ENCODE measurements at places on chromosomes 7 and 10.
A peak's percentile ranks its signal among the peaks of the same experiment; 100 is the strongest.

- peak; percentile 41 for DNase-seq
Measured at GRCh38 chr7:149624006-149624405, 126.4 kb upstream of the ZNF746 start.

DNA sequence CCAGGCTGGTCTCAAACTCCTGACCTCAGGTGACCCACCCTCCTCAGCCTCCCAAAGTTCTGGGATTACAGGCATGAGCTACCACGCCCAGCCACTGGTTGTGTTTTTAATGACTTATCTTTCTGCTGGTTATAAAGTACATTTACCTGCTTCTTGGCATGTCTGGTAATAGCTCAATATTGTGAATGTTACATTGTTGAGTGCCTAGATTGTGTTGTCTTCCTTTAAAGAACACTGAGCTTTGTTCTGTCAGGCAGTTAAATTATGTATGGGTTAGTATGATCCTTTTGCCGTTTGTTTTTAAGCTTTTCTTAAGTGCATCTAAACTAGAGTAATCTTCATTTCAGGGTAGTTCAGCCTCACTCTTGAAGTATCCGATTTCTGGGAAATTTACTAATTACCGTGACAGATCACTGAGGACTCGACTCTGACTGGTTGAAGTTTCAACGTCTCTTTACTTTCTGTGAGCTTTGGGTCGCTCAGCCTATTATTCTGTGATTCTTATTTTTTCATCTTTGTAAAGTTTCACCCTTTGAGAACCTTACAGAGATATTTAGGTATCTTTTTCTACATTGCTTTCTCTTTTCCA, 617.4 kb downstream of the SORCS1 start:
- DNase-seq: no peak

DNA sequence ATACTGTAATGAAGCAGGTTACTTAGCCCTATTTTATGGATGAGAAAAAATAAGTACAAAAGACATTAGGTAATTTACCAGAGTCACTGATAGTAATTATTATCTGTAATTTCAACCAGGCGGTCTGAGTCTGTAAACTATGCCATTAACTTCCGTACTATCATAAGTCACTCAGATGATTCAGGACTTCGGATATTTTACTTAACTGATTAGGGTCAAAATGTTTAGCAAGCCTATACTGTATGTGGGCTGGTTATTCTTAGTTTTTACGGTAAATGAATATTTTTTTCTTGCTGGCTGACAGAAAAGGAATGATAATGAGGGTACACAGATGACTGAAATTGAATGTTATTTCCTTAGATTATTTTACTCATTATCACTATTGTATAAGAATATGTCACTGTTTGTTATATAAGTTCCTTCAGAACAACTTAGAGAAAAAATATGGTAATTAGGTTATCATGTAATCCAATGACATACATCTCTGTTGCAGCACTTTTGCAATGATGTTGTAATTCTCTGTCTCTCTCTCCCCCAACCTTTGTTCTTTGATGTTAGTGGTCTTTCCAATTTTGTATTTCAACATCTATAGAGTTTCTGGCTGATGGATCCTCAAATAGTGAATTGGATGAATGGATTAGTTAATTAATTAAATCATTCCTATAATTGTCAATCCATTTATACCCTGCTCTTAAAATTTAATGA, 165.6 kb downstream of the ZEB1 start:
- no peak for DNase-seq

DNA sequence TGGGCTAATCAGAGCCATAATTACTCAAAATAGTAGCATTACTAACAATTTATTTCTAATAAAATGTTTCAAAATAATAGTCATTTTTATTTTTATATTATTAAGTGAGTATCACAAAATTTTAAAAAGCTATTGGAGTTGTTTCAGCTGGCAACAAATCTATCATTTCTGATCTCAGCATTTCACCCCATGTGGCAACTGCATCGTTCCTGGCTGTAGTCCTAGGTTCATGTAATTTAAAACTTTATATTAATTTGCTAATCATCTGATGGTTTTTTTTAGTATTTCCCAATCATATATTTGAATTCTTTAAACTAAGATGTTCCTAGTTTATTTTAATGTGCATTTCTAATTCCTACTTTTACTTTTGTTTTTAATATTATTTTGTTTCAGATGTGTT, 293.0 kb upstream of the AKR1E2 start:
- no peak for DNase-seq

GRCh38 chr7:130884437-130885417, 150.7 kb upstream of the KLF14 start:
- DNase-seq: no peak

- no peak for DNase-seq
Measured at GRCh38 chr7:105297985-105298384, 90.7 kb downstream of the SRPK2 start.

- no peak for DNase-seq
Measured at GRCh38 chr7:73799282-73800141, 29.4 kb upstream of the CLDN3 start.

DNA sequence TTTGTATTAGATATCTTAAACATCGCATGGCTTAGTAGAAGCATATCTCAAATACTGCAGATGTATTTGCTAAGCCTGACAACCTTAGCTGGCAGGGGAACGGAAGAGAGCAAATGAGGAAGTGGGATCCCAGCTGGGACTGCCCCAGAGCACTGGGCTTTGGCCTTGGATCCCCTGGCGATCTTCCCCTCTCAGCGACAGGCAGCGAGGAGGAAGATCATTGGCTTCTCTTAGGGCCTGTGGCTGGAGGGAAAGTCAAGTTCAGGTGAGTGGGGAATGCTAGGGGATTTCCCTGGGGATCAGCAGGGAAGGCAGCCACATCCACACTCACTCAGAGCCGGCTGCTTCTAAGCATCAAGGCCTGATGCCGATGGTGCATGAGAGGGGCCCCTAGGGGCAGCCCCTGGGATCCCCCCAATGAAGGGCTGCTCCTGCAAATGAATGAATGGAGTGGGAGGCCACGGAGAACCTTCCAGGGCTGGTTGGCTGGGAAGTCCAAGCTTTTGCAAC, 42.0 kb downstream of the LYZL2 start:
- DNase-seq: no peak

- no peak for DNase-seq
Measured at GRCh38 chr7:123220396-123220795, 20.6 kb upstream of the SLC13A1 start.

DNA sequence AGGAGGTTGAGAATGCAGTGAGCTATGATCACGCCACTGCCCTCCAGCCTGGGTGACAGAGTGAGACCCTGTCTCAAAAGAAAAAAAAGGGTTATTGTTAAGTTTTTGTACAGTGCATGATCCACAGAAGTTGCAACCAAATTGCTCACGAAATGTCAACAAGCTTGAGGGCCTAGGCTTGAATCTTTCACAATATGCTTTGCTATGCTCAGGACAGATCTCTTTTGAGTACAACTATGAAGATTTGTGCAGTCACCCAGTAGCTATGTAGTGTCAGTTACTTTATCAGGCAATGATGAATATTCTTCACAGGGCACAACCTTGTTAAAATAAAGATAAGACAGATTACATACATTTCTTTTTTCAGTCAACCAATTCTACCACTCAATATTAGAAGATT, 109.2 kb downstream of the PRTFDC1 start:
- no peak for DNase-seq

- DNase-seq: no peak
Measured at GRCh38 chr10:11232222-11232961, 214.7 kb downstream of the CELF2 start.

GRCh38 chr7:41538810-41539724, 163.8 kb downstream of the INHBA start:
- no peak for DNase-seq

- DNase-seq: peak; percentile 27
Measured at GRCh38 chr10:18104223-18104872, 35.9 kb upstream of the CACNB2 start.

- no peak for DNase-seq
Measured at GRCh38 chr10:80064120-80064886, 14.2 kb upstream of the TMEM254 start.

GRCh38 chr7:3835109-3835508, 534.1 kb downstream of the SDK1 start:
- DNase-seq: no peak

DNA sequence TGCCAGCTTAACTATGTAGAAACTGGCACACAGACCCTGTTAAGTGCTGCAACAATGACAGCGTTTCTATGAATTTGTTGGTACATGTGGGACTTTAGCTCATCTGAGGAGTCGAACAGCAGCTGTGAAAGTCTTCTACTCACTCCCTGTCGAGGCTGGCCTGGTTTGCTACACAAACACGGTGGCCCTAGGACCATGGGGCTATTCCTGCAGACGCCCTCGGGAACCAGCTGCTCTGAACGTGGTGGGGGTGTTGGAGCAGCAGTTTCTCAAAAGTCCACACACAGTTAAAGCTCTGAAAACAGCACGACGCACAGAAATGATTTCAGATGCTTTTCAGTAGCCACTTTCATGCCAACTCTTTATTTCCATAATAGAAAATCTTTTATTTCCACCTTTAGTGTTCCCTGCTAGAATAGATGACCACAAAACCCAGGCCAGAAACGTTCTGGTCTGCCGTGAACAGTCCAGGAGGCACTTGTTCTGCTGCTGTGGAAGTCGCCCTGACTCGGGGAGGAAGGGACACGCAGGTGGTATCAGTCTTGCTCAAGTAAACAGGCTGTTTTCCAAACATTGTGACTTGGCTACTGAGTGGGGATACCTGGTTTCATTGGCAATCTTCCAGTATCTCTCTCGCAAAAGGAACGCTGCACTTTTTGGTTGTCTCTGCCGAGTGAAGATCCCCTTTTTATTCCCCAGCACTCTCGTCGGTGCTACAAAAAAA, 21.5 kb downstream of the GUSB start:
- no peak for DNase-seq

- DNase-seq: no peak
Measured at GRCh38 chr7:91398341-91398740, 134.1 kb downstream of the FZD1 start.

GRCh38 chr10:61078542-61079275, 134.7 kb upstream of the RHOBTB1 start:
- DNase-seq: no peak

DNA sequence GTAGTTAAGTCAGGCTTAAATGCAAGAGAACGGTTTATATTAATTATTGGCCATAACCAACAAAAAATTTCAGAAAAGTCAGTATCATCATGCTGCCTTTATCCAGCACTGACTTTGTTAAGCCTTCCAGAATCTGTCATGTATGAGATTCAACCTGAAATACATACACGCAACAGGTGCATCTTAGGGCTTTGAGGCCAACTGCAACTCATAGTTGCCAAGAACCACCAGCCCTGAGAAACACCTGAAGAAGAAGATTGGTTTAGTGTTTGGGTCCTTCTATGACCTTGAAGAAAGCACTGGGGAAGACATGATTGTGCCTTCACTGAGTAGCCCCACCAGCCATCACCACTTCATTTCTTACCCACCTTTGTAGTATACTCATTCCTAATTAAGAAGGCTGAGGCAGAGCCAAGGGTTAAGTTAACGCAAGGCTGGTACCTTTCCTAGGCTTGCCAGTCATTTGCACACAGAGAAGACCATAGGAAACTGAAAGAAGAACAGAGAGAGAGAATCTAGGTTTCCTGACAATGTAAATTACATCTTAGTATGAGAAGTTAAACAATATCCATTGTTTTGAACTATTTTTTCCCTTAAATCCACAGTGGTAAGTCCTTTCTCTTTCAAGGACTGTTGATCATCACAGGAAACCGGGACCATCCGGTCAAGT, 200.1 kb upstream of the PRKCQ start:
- no peak for DNase-seq

Data from activated gamma-delta T cell treated with Interleukin-2 at 50 U/mL for 16 hours (primary cell).